Eye (tissue), 1 donor: ENCODE measurements at places on chromosomes 5 and 9.

GRCh38 chr5:155050384-155051019, 36.9 kb downstream of the KIF4B start:
- no peak for DNase-seq

GRCh38 chr9:112764344-112764743, 13.8 kb downstream of the SNX30 start:
- DNase-seq = peak; percentile 27

DNA sequence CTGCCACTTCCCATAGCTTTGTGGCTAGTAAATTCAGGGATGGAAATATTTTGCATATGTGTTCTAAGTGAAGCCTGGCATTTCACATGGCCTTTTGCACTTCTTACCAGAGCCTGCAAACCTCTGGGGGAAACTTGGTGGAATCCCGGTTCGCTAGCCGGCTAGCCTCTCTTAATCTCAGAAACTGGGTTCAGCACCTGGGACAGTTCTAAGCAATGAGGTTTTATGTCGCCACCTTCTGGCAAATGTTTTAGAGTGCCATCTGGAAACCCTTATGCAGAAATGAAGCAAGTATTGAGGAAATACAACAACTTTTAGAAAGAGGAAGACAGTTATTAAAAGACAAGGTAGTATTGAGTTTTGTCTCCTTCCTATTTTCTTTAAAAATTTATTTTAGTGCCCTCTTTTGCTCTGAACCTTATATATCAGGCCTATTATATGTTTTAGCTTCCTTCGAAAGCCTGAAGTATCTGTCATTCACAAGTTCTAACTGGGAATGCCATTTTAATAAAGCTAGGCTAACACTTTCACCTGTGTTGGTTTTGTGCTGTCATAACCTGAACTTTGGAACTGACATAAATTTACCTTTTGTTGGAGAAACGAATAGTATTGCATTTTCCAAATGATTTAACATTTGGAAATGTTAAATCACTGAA, 963 bp upstream of the HTR1A start:
- DNase-seq = peak; percentile 94

DNA sequence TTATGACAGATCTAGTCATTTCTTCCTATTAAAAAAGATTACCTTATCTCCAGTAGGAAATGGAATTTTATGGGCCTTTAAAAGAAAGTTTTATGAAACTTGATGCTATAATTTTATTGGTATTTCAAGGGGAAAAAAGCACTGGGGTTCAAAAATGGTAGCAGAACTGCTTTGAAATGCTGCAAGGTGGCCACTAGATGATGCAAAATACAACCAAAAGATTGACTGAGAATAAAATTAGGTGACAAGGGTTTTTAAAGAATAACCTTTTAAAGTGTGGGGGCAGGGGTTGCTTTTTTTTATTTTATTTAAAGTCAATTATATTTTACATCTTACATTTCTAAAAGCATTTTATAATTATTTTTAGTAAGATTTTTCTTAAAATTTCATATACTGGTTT, 61.7 kb downstream of the KLF9 start:
- no peak for DNase-seq

GRCh38 chr5:139898981-139899380, 103.4 kb downstream of the PSD2 start:
- DNase-seq = no peak

- peak; percentile 67 for DNase-seq
These were observed 28.2 kb upstream of the LPAR1 start for GRCh38 chr9:111066468-111066867.

DNA sequence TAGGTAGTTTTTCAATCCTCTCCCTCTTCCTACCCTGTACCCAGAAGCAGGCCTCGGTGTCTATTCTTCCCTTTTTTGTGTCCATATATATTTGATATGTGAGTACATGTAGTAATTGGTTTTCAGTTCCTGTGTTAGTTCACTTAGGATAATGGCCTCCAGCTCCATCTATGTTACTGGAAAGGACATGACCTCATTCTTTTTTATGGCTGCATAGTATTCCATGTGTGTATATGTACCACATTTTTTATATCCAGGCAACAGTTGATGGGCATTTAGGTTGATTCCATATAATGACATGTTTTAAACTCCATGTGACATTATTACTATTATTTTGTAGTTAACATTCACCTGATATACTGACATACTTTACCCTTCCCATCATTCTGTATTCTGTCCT, 49.1 kb downstream of the CAVIN4 start:
- DNase-seq = no peak

DNA sequence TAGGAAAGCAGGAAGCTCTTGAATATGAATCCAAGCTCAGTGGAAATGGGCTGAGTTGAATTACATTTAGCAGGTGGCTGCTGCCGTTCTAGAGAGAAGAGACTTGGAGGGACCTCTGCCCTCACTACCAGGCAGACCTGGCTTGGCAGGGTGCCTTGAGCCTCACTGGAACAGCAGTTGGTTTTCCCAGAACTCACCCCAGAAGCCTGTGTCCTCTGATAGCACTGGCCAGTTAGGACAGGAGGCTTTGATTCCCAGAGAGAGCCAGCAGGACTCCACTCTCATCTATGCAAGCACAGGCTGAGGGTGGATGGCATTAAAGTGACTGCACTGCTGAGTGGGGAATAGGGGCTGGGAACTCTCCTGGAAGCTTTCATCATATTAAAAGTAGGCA, 54.8 kb downstream of the PWWP2A start:
- no peak for DNase-seq

DNA sequence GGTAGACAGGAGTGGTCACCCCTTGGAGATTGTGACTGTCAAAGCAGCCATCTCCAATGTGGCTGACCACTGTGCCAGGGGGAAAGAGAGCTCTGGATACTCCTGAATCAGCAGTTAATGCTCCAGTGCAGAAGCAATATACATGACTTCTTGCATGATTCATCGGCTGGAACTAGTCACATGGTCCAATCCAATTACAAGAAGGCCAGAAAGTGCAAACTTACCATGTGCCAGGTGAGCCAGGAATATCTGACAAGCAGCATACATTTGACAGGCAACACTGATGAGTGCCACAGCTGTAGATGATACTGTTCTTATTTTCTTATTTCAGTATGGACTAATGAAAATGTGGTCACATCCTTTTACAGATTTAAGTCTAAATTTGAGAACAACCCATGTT, 440.0 kb upstream of the MPDZ start:
- DNase-seq = no peak

- DNase-seq = peak; percentile 63
These were observed 62.7 kb downstream of the EPB41L4A start for GRCh38 chr5:112356178-112356956.
